ENCODE measurements at places on chromosomes 1 and 21.

- DNase-seq, result peak; percentile 52
Measured at GRCh38 chr1:181479137-181479745, 4.1 kb upstream of the CACNA1E start.

GRCh38 chr1:42313970-42314369, 21.1 kb downstream of the FOXJ3 start:
- DNase-seq, result no peak

DNA sequence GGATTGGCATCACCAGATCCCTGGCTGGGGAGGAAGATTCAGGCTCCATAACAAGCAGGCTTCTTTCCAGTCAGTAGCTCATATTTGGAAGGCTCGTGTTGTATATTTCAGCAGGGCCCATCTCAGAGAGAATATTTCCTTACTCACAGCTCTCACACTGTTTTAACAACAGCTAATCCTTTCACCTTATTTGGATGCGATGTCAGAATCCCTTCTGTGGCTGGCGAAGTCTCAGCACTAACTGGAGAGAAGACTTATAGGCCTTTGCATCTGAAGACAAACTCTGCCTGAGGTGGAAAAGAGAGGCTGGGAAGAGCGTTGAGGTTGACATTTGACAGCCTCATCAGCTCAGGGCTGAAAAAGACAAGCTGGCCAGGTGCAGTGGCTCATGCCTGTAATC, 47.2 kb upstream of the CAPZB start:
- DNase-seq, result no peak

- no peak for DNase-seq
Measured at GRCh38 chr1:243474136-243474881, 218.5 kb downstream of the SDCCAG8 start.

GRCh38 chr1:244460197-244460596, 876 bp upstream of the CATSPERE start:
- peak; percentile 46 for DNase-seq

GRCh38 chr21:29991624-29992023, 51.8 kb upstream of the GRIK1 start:
- no peak for DNase-seq

- DNase-seq, result no peak
Measured at GRCh38 chr1:39407896-39408640, 83.4 kb upstream of the BMP8A start.

DNA sequence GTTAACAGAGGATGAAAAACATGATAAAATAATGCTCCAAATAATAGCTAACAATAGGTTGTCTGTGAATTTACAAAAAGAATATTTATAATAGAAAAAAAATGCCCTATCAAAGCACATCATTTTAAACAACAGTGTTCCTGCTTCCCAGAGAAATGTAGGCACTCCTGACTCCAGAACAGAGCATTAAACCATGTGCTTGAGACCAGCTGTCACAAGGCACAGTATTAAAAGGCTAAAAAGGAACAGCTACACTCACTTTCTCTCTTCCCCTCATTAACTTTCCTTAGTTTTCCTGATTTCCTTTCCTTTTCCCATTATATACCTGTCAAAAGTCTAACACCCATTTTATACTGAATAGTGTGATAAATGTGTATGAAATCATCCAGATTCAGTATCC, 10.9 kb downstream of the VAV3 start:
- DNase-seq, result no peak

DNA sequence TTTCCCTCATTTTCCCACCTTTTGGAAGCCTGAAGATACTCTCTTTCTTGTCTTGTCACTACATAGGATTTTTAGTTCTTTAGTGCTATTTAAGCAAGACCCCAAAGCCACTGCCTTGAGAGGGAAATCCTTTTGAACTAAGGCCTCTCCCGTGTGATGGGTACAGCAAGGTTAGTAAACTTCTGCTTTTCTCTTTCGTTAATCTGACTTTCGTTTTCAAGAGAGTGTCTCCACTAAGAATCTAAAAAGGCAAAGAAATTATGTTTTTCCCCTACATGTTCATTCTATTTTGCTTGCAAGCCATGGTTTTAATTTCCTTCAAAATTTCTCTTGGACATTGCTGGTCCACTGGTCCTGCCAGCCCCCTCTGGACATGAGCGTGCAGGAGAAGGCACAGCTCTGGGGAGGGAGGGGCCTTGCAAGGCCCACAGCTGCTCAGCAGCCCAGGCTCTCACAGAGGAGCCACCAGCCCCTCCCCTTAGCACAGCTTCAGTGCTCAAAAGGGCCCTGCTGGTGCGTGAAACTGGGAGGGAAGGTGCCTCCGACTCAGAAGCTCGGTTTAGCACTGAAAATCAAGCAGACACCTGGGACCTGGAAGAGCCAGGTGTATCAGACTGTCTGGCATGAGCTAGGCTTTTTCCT, 210.9 kb upstream of the GALNT2 start:
- DNase-seq, result no peak

GRCh38 chr1:47838562-47839432, 158.4 kb downstream of the TRABD2B start:
- no peak for DNase-seq

DNA sequence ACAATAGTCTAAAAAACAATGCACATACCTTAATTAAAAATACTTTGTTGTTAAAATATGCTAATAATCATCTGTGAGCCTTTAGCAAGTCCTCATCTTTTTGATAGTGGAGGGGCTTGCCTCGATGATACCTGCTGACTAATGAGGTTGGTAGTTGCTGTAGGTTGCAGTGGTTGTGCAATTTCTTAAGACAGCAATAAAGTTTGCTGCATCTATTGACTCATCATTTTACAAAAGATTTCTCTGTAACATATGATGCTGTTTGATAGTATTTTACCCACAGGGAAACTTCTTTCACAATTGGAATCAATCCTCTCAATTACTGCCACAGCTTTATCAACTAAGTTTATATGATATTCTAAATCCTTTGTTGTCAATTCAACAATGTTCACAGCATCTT, 7.6 kb downstream of the C1orf87 start:
- peak; percentile 69 for DNase-seq

GRCh38 chr1:93219443-93219842, 38.9 kb downstream of the CCDC18 start:
- peak; percentile 1 for DNase-seq

DNA sequence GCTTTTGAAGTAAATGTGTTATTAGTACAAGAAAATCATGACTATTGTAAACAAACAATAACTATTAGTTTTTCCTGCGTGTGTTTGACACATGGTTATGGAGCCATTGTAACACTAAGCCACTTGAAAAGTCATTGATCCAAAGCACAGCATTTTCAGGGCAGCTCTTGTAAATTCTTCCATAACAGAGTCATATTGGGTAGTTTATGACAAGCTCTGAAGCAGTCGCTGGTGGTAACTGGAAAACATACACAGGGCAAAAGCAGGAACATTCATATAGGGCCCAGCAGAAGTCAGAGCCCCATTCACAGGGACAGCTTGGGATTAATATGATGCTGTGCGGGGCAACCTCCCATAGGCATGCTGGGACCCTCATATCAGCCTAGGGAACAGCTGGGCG, 483.2 kb upstream of the PTBP2 start:
- DNase-seq, result no peak

DNA sequence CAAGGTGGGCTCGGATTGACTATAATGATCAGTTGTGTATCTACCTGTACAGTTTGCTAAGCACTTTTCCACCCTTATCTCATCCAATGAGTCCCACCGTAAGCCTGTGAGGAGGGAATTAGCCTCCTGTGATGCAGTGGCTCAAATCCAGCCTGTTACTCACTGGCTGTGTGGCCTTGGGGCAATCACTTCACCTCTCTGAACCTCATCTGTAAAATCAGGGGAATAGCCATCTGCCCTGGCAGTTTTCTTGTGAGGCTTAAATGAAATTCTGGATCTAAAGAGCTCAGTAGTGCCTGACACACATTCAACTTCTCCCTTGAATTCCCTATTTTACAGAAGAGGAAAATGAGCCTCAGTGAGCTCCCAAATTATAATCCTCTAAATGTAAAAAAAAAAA, 7.4 kb upstream of the EXTL1 start:
- no peak for DNase-seq

DNA sequence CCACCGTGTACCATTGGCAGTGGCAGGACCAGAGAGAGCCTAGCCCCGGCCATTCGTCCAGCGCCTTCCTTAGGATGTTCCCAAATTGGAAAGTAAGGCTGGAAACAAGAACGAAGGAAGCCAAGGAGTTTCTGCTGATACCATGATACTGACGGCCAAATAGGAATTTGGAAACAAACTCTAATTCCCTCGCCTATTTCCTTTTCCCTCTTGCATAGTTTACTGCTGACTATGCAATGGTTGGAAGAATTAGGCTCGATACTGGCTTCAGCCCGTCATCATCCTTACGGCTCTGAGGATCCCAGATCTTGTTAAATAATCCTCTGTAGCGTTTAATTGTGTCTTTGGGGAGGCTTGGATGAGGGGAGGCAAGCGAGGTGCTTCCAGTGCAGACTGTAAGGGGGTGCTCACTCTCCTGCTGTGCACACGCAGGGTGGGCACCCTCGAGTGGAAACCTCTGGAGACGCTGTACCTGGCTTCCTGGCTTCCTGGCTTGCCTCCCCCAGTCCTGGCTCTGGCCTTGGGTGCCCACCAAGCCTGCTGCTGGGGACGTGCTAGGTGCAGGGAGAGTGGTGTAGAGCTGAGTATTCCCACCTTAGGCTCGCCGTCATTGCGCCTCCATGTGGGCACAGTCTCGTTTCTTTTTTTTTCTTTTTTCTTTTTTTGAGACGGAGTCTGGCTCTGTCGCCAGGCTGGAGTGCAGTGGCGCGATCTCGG, 27.4 kb upstream of the CAMTA1 start:
- no peak for DNase-seq

DNA sequence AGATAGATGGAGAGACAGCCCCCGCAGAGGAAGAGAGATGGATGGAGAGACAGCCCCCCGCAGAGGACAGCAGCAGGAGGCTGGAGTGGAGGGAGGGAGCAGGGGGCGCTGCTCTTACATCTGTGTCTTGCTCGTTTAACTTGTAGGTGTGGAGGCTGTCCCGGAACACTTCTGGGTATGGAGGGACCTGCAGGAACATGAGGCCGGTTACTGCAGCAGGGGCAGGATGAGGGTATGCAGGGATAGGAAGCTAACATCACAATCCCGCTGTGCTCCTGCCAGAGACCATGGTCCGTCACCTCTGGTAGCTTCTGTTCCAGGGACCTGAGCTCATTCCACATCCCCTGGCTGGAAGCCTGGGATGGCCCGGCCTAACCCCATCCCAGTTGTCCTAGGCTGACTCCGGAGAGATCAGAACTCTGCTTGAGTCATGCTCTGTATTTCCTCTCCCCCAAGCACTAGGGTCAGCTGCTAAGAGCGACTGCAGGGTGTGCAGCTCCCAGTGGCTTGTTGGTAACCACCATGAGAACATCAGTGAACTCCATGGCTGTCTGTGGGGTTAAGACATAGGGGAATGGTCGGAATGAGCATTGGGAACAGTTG, 36.7 kb upstream of the GOLT1A start:
- DNase-seq, result no peak

GRCh38 chr1:2104621-2105427, 54.6 kb downstream of the PRKCZ start:
- DNase-seq, result no peak

DNA sequence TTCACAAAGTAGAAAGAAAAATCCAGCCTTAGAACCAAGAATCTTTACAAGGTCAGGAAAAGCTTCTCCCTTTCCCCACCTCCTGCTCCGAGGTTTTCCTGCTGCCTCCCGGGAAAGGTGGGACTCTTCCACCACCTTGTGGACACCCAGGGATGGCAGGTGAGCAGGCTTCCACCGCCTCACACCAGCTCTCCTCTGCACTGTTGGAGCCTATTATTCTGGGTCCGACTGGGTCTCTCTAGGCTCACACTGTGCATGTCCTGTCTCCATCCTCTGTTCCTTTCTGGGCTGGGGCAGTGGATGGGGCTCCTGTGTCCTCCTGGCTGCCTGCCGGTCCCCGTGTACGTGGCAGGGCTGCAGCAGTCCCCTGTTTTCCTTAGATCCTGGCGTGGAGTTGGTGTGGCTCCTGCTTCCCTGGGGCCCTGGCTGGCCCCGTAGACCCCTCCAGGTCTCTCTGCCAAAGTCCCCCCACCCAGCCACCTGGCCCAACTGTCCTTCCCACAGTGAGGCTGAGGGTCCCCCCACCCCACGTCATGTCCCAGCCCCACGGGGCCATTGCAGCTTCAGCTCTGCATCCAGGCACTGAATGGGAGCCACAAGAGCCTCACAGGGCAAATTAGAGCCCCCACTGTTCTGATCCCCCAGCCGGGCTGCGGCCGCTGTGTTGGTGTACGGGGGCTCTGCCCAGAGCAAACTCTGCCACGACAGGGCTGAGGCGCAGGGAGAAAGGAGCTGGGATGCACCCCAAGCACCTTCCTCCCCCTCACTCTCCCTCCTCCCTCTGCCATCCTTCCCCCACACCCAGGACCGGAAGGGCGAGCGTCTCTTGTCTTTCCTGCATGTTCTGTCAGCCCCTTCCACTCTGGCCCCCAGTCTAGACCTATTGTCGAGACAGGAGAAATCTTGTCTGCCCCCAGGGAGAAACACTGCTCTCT, 3.3 kb upstream of the SLC45A1 start:
- peak; percentile 77 for DNase-seq

- no peak for DNase-seq
Measured at GRCh38 chr1:53344921-53345838, 17.3 kb upstream of the LRP8 start.

DNA sequence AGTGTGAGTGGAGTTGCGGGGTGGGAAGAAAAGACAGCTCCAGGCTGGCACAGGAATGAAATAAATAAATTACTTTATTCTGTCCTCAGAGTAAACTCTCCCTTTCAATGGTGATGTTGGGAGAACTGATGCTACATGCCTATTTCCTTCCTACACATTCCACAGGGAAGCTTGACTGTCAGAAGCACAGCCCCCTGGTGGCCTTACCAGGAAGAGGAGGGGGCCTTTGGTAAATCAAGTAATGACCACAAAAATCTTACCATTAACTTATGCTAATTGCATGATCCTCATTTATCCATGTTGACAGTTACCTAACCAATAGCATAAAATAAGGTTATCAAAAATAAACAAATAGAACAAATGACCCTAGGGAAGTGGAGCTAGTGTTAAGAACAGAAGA, 605.0 kb upstream of the PKN2 start:
- peak; percentile 24 for DNase-seq

DNA sequence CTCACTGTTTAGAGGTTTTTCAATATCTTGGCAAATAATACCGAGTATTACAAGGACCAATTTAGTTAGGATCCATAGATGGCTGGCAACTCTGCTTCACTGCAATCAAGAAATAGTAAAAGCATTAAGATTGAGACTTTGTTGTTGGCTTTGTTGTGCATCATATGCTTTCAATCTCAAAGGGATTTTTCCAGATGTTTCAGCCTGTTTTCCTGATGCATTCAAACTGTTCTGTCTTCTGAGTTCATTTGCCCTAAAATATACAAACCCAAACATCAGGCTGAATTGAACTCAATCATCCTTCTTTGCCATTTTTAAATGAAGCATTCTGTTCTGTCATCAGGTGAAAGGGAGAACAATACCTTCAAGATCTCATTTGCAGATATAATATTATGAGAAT, 248.7 kb downstream of the TTLL7 start:
- no peak for DNase-seq

DNA sequence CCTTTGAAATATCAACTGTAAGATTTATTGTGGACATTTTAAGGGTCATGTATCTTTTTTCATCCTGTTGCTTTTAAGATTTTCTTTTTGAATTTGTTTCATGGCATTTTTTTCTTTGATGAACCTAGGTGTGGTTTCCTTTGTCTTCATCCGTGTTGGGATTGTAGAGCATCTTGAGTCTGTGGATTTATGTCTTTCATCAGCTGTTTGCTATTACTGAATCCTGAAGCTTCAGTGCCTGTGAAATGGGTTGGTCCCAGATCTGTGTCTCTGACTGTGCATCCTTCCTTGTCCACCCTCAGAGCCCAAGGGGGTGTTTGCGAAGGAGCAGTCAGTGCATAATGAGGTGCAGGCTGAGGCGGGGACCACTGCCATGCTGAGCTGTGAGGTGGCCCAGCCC, 37.3 kb downstream of the OBSCN start:
- no peak for DNase-seq

- DNase-seq, result no peak
Measured at GRCh38 chr1:229470406-229471043, 36.6 kb upstream of the ACTA1 start.

All from fibroblast of skin of right biceps (primary cell).